Foreskin fibroblast (primary cell): ENCODE measurements at places on chromosomes 3 and 15.

DNA sequence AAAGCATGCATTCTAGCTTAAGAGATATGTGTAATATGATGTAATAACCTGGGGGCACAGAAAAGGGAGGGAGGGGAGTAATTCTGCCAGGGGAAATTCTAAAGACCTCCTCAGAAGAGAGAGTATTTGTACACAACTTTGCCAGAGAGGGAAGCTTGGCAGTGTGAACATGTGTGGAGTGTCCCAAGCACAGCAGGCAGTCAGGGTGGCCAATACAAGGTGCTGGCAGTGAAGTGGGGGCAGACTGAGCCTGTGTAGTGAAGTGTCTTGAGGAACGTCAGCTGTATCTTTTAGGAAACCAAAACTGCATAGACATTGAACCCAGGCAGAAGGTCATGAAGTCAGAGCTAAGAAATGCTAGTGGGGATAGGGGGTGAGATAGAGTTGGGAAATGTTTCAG lies 29.7 kb upstream of the TMEM42 start:
- DNase-seq = no peak

DNA sequence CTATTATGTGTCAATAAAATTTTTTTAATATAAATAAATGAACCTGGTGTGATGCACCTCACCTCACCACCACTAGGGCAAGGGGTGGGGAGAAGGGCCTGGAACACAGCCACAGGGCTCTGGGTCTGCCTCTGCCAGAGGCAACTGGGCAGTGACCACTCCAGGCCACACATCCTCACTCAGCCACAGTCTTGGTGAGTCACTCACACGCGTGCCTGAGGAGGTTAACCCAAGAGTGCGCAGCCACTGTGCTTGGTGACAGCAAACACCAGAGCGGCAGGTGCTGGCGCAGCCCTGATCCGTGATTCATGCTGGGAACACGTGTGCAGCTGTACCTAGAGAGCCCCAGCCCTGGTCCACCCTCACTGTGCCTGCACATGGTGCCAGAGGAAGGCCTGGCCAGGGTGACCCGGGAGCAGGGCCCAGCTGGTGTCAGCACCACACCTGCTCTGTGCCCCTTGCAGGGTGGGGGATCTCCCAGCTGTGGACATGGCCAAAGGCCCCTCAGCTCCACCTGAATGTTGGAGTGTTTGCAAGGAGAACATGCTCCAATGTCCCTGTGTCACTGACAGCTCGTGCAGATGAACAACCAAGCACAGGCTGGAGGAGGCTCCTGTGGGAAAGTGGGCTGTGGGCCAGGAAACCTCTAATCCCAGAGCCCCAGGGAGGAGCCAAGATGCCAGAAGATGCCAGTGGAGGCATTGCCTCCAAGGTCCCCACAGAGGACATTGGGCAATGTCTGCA lies 2.1 kb downstream of the SLC41A3 start:
- DNase-seq = peak; percentile 68

- DNase-seq = no peak
These were observed 91.8 kb downstream of the KCNMB2 start for GRCh38 chr3:178628037-178628436.

DNA sequence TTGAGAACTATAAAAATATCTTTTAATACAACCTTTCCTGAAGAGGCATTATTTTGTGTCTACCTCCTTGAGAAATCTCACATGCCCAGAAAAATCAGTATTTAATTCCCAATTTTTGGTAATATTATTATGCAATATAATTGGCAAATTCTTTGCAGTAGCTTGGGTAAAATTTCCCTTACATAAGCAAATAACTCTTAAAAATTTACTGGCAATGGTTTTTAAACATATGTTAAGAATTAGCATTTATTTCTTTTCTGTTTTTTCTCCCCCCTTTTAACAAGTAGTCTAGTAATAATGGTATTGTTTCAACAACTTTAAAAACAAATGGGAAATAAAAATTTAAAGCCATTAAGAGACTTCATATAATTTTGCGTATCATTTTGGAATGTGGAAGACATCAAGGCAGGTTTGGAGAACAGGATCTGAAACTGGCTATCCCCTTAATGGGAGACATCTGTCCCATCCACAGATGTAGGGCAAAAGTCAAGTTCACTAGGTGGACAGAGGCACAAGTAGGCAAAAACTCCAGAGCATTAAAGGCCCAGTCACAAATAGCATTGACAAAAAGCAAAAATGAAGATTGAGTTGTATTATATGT lies 89.6 kb upstream of the AADACL2 start:
- no peak for DNase-seq

DNA sequence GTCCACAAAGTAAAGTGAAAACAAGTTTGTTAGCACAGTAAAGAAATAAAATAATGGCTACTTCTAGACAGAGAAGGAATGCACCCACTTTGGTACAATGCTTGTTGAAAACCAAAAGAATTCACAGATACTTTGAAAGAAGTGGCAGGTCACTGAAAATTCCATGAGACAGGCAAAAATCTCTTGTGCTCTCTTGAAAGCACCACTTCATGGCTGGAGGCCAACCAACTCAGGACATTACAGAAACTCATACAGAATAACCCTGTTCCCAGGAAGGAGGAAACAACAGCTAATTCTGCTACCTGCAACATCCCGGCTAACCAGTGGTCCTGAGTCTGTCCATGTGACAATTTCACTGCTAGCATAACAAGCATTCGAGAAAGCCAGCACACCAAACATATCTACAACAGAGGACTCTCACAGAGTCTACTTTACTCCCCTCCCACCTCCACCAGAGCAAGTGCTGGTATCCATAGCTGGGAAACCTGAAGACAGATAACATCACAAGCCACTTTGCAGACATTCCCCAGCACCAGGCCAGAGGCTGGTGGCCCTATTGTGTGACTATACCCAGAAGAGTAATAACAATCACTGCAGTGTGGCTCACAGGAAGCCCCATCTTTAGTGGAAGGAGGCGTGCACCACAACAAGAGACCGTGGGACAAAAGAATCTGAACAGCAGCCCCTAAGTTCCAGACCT lies 255.3 kb upstream of the SLITRK3 start:
- no peak for DNase-seq

- DNase-seq = peak; percentile 17
These were observed 3.5 kb downstream of the SPINT1 start for GRCh38 chr15:40847223-40847961.

DNA sequence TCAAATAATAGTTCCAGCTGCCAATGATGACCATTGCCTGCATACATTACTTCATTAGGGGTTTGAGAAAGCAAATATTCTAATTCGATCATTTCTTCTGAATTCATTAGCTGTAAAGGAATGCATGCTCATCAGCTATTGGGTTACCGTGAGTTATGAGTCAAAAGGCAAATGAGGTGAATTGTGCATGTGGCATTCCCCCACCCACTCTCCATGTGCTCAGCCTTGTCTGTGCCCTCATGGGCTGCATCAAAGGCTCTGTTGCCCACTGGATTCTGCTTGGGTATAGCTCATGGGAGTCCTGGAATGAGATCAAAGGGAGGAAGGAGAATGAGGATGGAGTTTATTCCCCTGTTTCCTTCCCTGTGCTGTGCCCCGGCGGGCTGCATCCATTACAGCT lies 99.3 kb upstream of the CHRNA7 start:
- no peak for DNase-seq

DNA sequence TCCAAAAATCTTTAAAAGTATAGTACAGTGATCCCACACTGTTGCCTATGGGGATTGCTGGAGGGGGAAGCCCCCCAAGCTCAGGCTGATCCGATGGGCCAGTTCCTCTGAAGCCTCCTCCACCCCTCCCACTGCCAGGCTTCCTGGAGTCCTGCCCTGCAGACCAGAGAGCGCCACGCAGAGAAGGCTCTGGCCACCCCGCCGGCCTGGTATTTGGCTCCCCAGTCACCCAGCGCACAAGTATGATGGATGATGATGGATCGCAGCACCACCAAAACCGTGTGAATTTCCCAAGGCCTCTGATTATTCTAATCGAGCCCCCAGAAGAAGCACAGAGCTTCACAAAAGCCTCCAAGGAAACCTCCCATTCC lies 259.0 kb downstream of the MECOM start:
- DNase-seq = no peak

- no peak for DNase-seq
These were observed 11.6 kb upstream of the TAFA4 start for GRCh38 chr3:68943753-68944500.

DNA sequence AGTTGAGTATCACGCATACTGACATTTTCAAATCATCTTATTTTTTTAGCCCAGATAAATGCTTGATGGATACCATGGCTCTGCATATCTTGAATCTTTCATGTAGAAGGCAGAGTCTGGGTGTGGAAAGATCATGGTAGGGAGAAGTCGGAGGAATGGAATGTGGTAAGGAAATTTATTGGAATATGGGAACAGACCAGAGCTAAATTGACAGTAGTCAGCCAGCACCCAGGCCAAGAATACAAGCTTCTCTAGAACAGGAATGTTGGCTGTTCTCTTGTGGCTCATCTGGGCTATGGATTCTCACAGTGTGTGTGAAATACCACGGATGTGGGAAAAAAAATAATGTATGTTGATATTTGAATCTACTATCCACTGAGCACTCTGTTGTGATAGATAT lies 305.7 kb upstream of the COL8A1 start:
- peak; percentile 54 for DNase-seq

- DNase-seq = peak; percentile 49
These were observed 47.8 kb downstream of the TNFAIP8L3 start for GRCh38 chr15:51046799-51047449.

DNA sequence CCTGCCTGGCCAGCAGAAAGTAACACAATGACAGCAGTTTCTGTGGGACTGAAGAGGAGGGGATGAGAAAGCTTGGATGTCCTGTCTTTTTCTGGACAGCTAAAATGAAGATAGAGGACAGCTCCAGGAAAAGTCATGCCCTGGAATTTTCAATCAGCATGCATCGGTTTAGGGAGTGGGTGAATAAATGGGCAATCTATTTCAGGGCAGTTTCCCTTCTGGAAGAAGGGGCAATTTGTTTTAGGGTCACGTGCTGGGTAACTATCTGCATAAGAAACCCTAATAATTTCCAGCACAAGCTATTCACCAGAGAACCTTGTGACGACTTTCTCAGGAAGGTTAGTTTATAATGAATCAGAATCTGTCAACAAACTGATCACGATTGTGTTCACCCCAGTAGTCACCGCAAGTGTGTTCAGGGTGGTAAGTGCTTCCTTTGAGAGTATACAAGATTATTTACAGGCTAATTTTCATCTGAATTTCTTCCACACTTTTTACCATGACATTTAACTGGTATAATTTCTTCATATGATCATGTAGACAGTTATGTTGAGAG lies 318.0 kb upstream of the GBE1 start:
- no peak for DNase-seq

DNA sequence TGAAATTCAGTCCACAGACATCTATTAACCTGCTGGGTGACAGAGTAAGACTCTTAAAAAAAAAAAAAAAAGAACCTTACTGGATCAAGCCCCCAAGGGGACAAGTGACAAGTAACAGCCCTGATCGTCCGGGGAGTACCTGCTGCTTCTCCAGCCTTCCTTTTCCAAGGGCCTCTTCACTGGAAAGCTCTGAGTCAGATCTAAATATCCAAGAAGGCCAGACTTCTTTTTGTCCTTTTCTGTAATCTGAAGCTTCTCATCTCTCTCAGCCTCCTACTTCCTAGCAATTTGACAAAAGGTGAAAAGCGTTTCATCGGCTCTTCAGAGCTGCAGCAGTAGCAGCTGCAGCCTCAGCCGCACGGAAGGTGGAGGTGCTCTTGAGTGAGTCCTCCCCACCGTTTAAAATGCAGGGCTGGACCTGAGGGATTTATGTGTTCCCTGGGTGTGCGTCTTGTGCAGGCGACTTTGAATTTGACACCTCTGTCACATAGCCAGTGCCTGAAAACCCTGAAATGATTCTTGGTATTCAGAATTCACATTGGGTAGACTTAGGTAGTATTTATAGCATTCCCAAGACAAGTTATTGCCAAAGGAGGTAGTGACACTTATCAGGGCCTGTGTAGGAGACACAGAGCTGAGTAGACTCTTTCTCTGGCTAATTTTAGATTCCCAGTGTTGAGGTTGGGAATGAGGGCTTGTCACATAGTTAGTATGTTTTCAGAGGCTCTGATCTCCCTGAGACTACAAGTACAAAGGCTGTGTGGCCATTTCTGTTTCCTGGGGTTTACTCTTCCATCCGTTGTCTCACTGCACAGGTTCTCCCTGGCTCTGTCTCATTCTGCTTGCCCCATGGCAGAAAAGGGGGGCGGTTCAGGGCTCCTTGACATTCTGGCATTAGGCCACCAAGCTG lies 291.2 kb upstream of the C2CD4B start:
- DNase-seq = no peak

GRCh38 chr3:152269056-152269830 lies 514 bp downstream of the MBNL1 start:
- peak; percentile 94 for DNase-seq

- no peak for DNase-seq
These were observed 30.1 kb downstream of the PLA2G4D start for GRCh38 chr15:42064271-42064670.

GRCh38 chr3:180102134-180102533 lies 65.4 kb upstream of the PEX5L start:
- DNase-seq = no peak

DNA sequence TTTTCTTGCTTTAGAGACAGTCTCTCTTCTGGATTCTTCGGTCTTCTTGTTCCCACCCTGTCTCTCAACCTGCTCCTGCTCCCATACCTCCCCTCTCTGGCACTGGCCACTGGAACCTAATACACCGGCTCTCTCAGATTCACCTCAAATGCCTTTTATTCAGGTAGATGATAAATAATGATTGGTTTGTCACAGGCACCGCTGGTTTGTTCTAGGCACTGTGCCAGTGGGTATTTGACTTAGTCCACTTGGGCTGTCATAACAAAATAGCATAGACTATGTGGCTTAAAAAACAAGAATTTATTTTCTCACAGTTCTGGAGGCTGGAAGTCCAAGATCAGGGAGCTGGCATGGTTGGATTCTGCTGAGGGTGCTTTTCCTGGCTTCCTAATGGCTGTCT lies 278.2 kb upstream of the STT3B start:
- DNase-seq = no peak

DNA sequence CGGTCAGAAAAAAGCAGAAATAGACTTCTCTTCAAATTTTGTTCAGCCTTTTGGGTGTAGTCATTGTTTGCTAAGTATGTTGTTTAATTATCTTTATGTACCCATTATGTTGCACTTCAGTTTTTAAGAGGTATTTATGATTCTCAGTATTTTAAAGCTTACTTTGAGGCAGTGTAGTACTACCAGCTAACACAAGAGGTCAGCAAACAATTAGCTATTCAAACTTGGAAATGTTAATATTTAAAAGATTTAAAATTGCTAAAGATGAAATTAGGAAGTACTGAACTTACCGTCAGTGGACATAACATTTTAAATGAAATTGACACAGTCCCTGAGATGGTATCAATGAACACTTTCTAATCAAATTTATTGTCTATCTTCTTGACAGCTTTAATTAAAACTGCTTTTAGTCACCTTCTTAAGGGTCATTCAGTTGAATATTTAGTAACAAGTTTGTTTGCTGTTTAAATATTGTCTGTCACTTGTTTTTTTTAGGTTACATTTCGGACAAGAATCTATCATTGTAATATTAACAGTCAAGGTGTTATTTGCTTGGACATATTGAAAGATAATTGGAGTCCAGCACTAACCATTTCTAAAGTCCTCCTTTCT lies 28.1 kb downstream of the NKIRAS1 start:
- peak; percentile 24 for DNase-seq
